ENCODE measurements at places on chromosomes 5 and 9. TPM values are rescaled to one million over a fixed set of nuclear protein-coding genes. Genes with fewer than 3 reads are reported as not detected.

Gene RAB3C
- 1.8 TPM for total RNA-seq

Gene ADAMTS12
- total RNA-seq = 0.52 TPM

Gene KIF24
- 2.0 TPM for total RNA-seq

Gene PCDHGB1
- total RNA-seq = 0.92 TPM

Gene DPYSL3
- 5.1 TPM for total RNA-seq

Gene PIP5K1B
- 1.3 TPM for total RNA-seq

Gene SHC3
- 1.4 TPM for total RNA-seq

Gene IL3
- total RNA-seq = not detected

Gene F12
- total RNA-seq = 32.8 TPM

Gene CBY3
- not detected for total RNA-seq

Gene SEMA5A
- total RNA-seq = 5.5 TPM

Gene ZNF883
- total RNA-seq = 1.0 TPM

Gene TBCA
- 132 TPM for total RNA-seq

Gene KIF4B
- not detected for total RNA-seq

Gene SCGB3A2
- not detected for total RNA-seq

- ATAC-seq = no peak
Observed at GRCh38 chr5:1747803-1748085, 51.9 kb downstream of the MRPL36 start.

- ATAC-seq = no peak
Observed at GRCh38 chr5:32126691-32127090, 47.4 kb downstream of the GOLPH3 start.

DNA sequence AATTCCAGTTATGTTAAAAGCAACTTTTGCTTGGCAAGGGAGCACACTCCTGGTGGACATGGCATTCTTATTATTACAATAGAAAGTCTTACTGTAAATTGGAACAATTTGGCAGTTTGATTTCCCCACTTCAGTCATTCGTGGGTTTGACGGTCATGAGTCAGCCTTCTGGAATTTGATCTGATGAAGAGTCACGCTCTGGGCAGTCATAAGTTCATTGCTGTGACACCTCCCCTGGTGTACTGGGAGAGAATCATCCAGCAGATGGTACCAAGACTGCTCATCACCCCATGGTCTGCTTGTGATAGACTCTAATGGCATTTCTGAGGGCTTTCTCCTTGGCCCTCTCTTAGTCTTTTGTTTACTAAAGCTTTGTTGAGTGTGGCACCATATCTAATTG lies 53.8 kb downstream of the GLRA1 start:
- ATAC-seq = no peak

GRCh38 chr5:54249210-54250028 lies 61.0 kb downstream of the ARL15 start:
- ATAC-seq = no peak

DNA sequence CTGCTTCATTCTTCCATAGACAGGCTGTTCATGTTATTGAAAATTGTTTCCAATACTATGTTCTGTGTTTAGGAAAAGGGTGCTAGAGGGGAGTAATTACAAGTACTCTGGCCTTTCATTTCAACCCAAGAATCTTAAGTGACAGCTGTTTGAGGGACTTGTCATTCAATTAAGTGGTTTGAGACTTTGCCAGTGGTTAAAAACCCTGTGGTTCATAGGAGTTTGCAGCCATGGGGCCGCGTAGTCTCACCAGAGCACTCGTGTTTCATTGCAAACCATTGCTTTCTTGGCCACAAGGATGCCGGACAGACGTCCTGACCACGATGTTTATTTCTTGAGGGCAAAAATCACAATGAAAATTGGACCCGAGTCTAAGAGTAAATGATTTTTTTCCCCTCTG lies 248.8 kb downstream of the NNT start:
- no peak for ATAC-seq

GRCh38 chr9:97842960-97843359 lies 10.1 kb upstream of the FOXE1 start:
- ATAC-seq = no peak

- no peak for ATAC-seq
Observed at GRCh38 chr5:103037673-103038455, 82.1 kb downstream of the GIN1 start.

DNA sequence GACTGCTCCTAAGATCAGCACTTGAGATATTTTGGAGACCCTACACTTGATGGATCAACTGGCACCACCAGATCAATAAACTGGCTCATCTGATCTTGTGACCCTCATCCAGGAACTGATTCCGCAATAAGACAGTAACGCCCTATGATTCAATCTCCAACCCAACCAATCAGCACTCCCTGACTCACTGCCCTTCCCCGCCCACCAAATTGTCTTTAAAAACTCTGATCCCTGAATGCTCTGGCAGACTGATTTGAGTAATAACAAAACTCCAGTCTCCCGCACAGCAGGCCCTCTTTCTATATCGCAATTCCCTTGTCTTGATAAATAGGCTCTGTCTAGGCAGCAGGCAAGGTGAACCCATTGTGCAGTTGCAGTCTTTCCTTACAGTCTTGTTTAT lies 677.0 kb downstream of the LRRC70 start:
- no peak for ATAC-seq

DNA sequence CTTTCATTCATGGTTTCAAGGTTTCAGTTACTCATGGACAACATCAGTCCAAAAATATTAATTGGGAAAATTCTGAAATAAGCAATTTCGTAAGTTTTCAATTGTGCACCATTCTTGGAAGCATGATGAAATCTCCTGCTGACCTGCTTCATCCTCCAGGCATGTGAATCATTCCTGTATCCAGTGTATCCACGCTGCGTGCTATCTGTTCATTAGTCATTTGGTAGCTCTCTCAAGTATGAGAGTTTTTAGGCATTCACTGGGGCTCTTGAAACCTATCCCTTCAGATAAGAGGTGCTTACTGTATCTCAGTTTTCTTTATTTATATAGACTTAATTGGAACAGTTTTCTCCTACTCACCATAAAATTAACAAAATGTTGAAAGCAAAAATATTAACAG lies 293.0 kb downstream of the CDH12 start:
- ATAC-seq = no peak

DNA sequence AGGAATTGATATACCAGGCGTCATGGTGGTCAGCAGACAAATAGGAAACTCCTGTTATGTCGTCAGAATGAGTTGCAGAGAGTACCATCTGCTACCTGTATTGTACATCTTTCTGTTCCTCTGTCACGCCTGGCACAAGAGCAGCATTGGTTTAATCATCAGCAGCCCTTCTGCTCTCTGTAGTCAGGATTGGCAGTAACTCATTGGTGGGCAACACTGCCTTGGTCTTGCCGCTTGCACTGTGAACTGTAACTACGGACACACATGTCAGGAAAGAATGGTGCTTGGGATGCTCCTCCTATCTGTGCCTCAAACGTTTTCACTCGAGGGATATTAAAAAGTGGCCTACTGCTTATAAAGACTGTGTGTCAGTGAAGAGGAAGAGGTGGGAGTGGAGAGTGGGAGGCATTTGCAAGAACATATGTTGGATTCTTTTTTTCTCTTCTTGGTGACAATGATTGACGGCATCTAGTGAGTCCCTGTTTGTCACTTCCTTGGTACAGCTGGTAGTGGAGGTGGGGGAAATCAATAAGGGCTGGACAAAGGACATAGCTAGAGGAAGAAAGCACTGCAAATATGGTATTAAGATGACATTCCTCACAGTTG lies 76.6 kb downstream of the F2RL2 start:
- ATAC-seq = no peak

GRCh38 chr5:58285900-58286299 lies 174.0 kb downstream of the PLK2 start:
- no peak for ATAC-seq

DNA sequence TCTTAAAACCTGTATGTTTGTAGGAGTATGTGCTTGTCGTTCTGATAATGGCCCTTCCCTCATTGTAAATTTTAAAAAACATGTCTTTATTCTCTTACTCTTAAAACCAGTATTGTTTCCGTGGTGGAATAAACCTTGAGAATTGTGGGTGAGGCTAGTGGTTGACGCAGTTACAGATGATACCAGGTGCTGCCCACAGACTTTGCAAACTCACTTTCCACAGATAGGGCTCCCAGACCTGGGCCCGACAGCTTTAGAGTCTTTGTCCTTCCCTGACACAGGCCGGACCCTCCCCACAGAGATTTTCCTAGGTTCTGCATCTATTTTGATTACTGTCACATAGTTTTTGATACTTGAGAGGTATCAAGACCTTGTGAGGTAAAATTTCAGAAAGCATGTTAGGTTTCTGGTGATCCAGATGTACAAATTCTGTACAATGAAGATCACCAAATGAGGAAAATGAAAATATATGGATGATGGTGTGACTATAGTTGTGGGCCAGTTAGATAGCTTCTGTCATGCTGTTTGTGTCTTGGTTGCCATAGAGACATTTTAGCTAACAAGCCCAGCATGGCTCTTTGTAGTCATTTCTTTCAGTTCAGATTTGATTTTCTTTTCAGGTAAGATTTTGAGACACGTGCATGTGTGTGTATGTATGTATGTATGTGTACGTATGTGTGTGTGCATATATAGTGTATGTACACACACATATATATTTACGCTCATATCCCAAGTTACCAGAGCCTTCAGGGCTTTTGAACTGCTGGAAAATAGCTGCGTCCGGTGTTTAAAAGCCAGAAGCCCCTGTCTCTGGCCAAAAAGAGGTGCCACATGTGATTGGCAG lies 33.8 kb downstream of the DMRT1 start:
- ATAC-seq = no peak

All from esophagus mucosa (tissue), 1 donor.